Activated T-cell treated with anti-CD3 and anti-CD28 coated beads for 24 hours (primary cell): ENCODE measurements at places on chromosomes 13 and 19.

- DNase-seq: no peak
Measured at GRCh38 chr19:47381653-47382279, 32.7 kb downstream of the DHX34 start.

DNA sequence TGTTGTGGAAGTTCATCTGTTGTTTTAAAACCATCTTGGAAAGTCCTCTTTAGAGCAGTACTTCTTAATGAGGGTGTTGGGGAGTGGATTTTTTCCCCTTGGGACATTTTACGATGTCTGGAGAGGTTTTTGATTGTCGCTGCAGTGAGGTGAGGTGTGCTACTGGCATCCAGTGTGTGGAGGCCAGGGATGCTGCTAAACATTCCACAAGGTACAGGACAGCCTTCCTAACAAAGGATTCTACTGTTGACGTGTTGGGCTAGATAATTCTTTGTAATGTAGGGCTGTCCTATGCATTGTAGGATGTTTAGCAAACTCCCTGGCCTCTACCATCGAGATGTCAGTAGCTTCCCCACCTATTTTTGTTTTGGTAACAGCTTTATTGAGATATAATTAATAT lies 33.3 kb downstream of the NAA16 start:
- no peak for DNase-seq

DNA sequence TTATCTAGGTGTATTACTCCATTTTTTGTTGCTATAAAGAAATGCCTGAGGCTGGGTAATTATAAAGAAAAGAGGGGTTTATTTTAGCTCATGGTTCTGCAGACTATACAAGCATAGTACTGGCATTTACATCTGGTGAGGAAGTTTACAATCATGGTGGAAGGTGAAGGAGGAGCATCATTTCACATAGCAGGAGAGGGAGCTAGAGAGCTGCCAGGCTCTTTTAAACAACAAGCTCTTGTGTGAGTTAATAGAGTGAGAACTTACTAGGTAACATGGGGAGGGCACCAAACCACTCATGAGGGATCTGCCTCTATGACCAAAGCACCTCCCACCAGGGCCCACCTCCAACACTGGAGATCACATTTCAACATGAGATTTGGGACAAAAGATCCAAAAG lies 221.7 kb upstream of the GPC6 start:
- no peak for DNase-seq

DNA sequence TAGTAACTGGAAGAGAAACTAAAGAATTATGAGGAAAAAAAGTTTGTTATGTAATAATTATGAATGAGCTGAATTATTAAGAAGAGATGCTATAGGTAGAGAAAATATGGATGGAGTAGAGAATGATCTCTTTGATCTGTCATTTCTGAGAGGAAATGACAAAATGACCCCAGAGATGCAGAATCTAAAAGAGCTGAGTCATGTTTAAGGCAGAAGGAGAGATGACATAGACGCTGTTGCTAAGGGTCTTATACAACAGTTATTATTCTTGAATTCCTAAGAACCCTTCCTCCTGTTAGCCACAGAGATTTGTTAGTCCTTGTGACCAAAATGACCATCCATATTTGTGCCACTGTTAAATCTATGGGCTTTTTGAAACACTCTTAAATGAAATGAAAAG lies 58.3 kb upstream of the FREM2 start:
- no peak for DNase-seq

DNA sequence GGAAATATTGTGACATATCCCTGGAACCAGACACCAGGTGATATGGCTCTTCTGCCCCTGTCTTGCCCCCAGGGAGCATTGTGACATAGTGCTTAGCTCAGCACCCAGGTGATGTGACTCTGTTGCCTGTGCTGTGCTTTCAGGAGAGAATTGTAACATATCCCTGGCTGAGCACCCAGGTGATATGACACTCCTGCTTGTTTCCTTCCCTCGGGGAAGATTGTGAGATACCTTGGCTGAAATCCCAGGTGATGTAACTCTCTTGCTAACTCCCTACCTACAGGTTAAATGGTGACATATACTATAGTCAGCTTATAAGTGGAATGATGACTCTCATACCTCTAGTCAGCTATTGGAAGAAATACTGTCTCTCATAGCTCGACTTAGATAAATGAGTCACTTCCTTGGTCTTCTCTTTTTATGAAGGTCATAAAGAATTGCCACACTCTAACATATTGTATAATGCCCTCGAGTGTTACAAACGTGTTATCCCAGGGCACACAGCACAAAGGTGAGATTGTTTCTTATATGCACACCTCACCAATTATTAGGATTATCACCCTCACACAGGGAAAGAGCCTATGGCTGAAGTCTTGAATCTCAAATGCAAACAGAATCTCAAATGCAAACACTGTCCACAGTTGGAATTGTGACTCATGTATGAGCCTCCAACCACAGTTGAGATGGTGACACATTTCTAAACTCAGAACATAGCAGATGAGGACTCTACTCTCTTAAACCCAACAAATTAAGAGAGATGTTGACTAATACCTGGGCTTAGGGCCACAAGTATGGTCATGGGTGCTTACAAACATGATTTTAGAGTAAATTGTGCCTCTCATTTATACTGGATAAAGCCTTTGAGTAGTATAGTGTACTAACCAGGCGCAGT lies 32.7 kb upstream of the ZNF254 start:
- no peak for DNase-seq
